Activated naive CD8-positive, alpha-beta T cell treated with anti-CD3 and anti-CD28 coated beads, Interleukin-2, amount 50 U/mL, for 16 hours (primary cell): ENCODE measurements at places on chromosomes 11 and 22.

DNA sequence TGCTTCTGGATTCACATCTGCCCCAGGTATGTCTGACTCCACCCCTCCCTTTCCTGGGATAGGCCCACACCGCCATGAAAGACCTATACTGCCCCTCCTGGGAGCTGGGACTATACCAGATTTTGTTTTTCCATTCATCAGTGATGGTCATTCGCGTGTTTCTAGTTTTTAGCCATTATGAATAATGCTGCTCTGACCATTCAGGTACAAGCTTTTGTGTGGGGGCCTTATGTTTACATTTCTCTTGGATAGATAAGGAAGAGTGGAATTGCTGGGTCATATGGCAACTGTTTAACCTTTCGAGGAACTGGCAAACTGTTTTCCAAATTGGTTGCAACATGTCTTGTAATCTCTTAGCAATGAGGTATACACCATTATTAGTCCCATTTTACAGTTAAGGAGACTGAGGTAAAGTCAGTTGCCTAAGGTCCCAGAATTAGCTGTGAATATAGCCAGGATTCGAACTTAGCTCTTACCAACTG, 1.2 kb upstream of the TBC1D10A start:
- no peak for DNase-seq

DNA sequence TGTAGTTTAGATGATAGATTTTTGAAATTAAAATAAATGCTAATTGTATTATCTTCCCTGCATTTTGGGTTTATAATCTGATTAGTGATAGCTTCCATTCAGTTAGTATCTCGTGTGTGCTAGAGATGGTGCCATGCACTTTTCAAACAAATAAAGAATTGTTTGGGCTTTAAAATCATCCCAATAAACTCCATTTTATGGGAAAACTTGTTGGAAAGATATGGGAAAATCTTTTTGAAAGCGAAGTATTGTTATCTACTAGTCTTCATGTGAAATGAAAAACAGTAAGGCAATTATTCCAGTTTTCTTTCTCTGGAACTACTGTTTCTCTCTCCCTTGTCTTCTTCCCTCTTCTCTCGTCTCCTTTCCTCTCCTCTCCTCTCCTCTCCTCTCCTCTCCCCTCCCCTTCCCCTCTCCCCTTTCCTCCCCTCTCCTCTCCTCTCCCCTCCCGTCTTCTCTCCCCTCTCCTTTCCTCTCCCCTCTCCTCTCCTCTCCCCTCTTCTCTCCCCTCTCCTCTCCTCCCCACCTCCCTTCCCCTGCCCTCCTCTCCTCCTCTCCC, 27.9 kb upstream of the MUC15 start:
- DNase-seq: no peak

DNA sequence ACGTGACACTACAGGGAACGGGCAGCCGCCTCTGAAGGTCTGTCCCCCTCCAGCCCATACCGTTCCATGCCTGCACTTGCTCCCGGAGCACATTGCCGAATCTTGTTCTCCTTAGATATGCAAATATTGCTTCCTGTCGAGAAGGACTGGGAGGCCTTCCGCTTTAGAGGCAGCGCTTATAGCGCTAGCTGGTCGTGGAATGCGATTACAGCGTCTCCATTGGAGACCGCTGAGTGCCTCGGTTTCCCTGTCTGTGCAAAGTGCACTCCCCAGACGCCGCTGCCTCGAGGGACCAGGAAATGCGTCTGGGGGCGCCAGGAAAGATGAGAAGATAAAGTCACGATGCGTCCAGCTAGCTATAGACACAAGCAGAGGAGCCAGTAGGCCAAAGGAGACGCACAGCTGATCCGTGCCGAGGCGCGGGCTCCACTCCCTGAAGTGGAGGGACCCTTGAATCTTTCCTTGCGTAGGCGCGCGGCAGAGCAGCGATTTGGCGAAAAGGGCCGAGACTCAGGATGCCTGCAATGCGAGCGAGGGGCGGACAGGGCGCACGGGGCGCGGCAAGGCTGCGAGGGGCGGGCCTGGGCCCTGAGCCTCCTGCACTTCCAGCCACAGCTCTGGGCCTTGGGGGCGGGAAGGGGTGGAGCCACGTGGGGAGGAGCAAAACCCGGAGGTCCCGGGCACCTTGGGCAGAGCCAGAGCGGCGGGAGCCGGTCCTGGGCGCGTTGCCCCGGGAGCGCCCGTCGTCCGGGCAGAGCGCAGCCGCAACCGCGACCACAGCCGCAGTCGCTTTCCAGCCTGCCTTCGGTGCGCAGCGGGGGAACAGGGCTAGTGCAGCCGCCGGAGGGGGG, at the start of gene RASSF10:
Gene RASSF10 (plus strand): TSS at position 692 of the 851 bp plus-strand sequence. CDS start 261 bp downstream, outside the sequence.
- no peak for DNase-seq

- DNase-seq: no peak
Observed at GRCh38 chr11:107716884-107717532, 5.2 kb upstream of the SLN start.

GRCh38 chr22:17387356-17387755, 18.1 kb downstream of the CECR2 start:
- no peak for DNase-seq
